AG09309 (cell line): ENCODE measurements at places on chromosomes 6 and 20.

DNA sequence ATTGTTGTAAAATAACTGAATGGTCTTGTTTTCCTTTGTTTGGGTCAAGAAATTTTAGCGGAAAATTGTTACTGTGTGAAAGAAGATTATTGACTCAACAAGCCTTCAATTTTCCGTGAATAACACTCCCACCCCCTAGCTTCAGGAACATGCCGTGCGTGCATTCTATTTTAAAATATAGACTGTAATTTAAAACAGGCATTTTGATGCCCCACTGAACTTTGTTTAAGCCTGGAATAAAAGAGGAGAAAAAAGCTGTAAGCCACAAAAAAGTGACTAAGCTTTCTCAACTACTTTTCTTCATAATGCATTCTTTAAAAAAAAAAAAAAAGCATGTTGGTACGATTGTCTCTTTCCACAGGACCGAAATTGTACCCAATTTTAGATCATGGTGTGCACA, 166.0 kb downstream of the ARID1B start:
- no peak for DNase-seq

DNA sequence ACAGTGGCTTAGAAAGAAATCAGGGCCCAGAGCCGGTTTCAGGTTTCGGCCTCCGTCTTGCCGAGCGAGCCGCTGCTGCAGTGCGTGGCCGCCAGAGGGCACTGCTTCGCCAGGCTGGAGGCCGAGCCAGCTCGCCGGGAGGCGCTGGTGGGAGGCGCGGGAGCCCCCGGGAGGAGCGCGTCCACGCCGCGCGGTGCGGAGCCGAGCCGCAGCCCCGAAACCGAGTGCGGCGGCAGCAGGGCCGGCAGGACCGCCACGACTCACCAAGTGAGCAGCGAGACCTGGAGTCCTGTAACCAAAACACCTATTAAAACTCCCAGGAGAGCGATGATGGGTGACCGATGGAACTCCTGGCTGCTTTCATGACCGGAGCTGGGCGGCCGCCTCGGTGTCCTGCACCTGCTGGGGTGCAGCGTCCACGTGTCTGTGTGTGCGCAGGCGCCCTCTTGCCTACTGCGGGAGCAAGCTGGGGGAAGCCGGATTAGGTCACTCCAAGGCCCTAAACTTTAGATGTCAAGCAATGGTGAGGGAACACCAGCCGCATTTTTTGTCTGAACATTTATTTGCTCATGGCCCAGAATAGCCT, 186.9 kb upstream of the UST start:
- DNase-seq: no peak

GRCh38 chr20:59832406-59833363, 100.8 kb downstream of the SYCP2 start:
- DNase-seq: no peak

- no peak for DNase-seq
Measured at GRCh38 chr20:12411246-12411940, 493.7 kb downstream of the BTBD3 start.

DNA sequence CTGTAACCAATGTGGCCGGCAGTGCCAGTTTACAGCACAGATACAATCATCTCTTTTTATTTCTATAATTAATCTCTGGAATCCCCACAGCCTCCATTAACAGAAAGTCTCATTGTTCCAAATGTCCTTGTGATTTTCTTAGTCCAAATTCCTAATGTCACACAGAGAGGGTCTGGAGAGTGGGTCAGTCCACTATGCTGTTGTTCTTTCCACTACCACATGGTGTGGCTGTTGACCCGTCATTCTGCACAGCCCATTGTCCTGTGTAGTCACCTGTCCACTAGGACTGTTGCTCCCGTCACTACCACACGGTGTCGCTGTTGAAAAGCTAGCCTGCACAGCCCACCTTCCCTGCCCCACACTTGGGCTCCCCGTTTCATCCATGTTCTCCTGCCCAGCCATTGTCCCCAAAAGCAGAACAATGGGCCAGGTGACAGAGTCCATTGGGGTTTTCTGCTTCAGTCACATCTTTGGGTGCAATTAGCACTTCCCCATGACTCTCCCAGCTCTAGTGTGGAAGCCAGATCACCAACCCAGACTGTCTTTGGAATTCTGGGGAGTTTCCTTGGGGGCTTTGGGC, 8.6 kb upstream of the LBP start:
- no peak for DNase-seq

- DNase-seq: no peak
Measured at GRCh38 chr6:74114428-74114827, 418.4 kb downstream of the CD109 start.

DNA sequence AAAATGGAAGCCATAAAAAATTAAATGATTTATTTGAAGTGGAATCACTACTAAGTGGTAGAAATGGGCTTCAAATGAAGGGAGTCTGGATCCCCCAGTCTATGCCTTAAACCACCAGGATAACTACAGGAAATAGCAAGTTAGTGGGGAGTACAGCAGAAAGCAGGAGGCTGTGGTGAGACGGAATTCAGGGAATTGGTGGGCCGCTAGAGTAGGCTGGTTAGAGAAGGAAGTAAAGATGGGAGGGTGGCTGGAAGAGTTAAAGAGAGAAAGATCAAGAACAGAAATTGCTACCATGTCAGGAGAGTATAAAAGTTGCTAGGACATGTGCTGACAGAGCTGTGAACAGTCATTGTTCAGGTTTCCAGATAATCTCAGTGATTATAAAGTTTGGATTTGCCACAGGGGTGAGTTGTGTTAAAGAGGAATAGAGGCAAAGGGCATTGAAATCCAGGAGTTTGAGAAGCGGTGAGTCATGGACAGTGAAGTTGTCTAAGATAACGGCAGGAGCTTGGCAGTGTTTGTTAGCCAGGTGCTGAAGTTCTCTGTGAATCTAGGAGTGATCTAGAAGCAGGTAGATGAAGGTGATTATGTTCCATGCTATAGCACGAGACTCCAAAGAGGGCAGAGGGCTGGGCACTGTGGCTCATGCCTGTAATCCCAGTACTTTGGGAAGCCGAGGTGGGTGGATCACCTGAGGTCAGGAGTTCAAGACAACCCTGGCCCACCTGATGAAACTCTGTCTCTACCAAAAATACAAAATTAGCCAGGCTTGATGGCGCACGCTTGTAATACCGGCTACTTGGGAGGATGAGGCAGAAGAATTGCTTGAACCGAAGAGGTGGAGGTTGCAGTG, 13.7 kb upstream of the HINT3 start:
- DNase-seq: no peak

DNA sequence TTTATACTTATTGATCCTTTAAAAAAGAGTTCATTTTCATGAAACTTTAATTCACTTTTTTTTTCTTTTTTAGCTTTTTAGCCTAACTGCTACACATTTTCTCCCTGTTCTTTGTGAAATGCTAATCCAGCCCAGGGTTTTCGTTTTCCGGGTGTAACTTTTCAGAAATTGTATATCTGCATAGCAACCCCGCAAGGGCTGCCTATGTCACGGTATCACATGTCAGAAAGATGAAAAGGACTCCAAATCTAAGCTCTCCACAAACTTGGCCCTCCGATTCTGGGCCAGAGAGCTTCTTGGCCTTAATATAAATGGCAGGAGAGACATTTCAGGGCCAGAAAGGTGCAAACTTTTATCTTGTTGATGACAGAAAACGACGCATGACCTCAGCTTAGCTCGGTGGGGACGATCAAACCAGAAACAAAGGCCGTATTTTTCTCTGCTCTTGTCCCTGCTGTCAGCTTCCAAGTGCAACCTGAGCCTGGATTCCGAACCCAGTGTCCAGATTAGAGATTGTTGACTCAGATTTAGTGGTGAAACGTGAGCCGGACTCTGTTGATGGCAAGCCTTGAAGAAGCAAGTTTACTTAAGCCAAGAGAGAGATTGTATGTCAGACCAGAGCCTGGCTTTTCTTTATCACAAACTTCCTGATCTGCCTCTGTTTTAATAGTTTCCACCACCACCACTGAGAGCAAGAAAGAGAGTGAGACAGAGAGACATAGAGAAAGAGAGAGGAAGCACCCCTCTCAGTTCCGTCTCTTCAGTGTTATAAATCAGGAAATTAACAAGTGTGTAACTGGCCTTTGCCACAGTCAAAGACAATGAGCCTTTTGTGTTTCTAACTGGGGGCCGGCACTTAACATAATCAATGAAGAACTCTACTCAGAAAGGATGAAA, 157.8 kb downstream of the SCML4 start:
- DNase-seq: no peak

GRCh38 chr6:31345026-31345730, 11.8 kb downstream of the HLA-B start:
- no peak for DNase-seq

DNA sequence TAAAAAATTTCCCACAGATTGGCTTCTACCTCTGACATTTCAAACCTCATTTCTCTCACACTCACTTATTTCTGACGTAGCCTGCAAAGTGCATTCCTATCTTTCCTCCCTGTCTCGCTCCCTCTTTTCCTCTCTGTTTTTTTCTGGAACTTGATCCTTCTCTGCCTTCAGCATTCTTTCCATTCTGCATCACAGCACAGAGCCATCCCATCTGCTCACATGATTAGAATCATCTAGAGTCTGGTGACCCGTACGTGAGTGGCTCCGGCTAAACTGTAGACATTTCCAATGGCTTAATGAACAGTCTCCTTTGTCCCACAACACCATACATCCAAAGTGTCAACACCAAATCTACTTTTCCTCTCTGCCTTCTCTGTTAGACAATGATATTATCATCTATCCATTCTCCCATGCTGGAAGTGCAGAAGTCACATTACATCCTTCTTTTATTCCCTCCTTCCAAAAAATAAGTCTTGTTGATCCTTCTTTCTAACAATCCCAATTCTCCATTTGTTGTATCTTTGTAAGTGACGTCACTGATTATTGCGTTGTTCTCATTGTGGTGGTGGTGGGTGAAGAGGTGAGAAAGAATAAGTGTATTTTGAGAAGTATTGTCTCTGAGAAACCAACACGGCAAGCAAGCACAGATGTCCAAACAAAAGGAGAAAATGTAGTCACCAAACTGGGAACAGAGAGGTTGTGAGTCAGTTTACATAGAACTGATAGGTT, 41.6 kb downstream of the OPRM1 start:
- no peak for DNase-seq

DNA sequence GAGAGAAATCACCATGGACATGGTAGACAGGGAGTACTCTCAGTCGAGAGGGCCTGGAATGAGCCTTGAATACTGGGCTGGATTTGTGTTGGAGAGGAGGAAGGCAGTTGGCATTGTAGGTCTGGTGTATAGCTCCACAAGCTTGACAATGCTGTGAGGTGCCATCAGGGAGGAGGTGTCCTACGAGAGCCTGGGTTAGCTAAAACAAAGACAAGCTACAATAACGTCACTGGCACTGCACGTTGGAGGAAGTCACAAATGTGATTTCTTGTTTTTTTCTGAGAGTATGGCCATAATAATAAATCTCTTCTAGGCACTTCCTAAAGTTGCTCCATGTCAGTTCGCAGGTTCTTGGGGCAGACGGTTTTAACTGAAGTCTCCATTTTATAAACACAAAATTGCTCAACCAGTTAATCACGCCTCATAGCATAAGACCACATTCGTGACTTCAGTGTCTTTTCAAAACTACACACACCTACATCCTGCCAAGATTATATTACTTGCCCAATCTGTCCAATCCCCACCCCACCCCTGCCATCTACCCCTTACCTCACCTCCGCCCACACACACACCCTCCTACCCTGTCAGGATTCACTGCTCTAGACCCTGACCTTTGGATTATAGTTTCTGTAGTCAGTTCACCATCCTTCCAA, 4.4 kb upstream of the HLA-DMB start:
- DNase-seq: no peak

DNA sequence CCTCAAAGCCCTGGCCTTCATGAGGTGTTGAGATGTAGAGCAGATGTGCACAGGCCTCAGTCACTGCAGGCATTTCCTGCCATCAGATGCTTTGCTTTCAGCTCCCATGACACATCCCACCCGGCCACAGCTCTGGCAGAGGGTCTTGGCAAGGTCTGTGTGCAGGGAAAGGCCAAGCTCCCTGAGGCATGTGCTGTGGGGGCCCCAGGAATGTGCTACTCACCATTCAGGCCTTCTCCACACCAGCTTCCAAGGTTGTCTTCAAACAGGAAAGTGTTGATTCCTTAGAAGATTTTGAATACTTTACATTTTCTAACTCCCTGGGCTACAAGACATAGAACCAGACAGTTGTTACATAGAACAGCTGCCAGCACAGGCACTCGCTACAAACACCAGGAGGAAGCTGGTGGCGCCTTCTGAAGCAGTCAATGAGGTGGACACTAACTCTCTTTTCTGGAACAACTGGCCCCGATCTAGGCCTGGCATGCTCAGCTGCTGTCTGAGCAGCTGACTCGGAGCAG, 27.8 kb downstream of the CASS4 start:
- peak; percentile 95 for DNase-seq

GRCh38 chr6:124661097-124661661, 301.1 kb upstream of the RNF217 start:
- no peak for DNase-seq

GRCh38 chr6:74269600-74269858, 573.5 kb downstream of the CD109 start:
- no peak for DNase-seq

DNA sequence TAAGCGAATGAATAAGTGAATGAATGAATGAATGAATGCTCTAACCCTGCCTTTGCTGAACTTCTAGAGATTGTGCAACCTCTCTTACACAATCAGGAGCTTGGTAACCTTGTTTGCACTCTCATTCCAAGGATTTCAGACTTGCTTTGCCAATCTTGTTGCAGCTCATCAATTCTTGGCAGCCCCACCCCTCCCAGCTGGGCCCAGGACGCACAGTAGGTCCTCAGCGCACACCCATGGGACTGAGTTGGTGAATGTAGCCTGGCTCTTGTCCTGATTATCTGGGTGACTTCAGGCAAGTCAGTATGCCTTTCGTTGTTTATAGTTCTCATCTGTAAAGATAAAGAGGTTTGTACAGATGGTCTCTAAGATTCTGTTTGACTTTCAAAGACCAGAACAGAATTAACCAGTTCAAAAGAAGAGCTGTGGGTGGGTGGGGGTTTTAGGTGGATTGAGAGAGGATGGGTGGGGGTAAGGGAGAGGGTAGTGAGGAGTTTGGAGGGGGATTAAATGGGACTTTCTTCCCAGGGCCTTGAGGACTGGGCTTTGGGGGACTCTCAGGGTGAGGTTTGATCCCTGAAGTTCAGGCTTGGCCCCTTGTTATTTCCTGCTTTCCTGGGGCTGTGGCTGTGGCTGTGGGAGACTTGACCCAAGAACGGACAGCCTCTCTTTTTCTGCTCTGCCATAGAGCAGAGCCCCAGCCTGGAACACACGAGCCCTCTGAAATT, 33.2 kb downstream of the VEGFA start:
- DNase-seq: no peak

- peak; percentile 25 for DNase-seq
Measured at GRCh38 chr6:4928426-4928825, 75.4 kb downstream of the RPP40 start.

- DNase-seq: no peak
Measured at GRCh38 chr20:23918101-23918862, 38.7 kb upstream of the CST5 start.

GRCh38 chr6:33888183-33888582, 84.4 kb upstream of the MLN start:
- DNase-seq: no peak

GRCh38 chr20:39904476-39905112, 784.4 kb downstream of the MAFB start:
- no peak for DNase-seq

GRCh38 chr6:94272327-94272726, 853.0 kb upstream of the EPHA7 start:
- DNase-seq: no peak

GRCh38 chr6:10808376-10808775, 30.0 kb downstream of the MAK start:
- DNase-seq: no peak
